Stimulated activated naive CD4-positive, alpha-beta T cell treated with Interleukin-2 at 50 U/mL for 16 hours (primary cell): ENCODE measurements at places on chromosomes 7 and 10.

DNA sequence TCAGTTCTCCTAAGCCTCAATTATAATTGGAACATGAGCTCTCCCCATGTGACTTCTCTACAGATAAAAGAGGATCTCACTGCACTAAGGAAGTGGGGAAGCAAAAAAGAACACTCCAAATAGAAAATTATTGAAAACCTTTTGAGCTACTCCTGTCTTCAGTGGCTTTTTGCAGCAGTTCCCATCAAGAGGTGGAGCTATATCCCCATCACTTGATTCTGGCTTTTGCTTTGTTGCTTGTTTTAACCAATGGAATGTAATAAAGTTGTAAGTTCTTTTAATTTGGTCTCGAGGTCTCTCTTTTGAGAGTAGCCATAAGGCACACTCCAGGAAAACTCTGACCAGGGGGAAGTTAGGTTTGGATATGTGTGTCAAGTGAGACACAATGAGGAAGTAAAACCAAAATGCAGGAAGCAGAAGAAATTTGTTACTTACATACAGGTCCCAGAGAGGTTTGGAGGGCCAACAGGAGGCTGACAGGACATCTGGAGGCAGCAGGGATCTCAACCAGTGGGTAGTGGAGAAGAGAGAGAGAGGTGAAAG lies 569.4 kb downstream of the HTR7 start:
- no peak for DNase-seq

DNA sequence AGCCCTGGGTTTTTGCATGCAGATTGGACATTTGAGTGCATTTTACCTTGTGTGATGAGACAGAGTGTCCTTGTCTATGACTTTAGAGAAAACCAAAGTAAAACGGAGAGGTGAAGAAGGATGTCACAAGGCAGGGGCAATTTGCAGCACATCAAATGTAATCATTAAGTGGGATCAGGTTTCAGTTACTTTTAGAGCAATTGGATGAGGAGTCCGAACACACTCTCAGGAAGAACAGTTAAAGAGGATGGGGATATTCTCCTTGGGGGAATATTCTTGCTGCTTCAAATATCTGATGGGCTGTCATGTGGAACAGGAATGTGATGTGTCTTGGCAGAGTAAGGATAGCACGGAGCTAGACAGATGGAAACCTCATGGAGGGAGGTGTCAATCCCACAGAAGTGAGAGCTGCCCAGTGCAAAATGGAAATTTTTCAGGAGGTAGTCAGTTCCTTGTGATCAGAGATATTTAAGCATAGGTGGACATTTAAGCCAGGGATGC lies 757 bp downstream of the RAB19 start:
- no peak for DNase-seq

DNA sequence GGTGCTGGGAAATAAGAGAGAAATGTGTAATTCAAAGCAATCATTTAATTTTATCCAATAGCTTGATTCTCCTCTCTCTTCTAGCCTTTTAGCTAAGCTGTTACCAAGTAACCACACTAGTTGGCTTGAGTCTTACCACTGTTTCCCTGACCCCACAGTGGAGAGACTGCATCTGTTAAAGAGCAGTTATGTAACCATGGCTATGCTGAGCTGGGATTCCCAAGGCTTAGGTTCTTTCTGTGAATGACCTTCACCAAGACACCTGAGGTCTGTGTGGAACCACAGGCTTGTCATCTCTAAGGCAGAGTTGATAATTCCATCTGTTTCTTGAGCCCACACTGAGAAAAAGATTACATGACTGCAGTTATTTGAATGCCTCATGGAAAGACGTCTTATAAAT lies 47.7 kb upstream of the ATRNL1 start:
- no peak for DNase-seq

DNA sequence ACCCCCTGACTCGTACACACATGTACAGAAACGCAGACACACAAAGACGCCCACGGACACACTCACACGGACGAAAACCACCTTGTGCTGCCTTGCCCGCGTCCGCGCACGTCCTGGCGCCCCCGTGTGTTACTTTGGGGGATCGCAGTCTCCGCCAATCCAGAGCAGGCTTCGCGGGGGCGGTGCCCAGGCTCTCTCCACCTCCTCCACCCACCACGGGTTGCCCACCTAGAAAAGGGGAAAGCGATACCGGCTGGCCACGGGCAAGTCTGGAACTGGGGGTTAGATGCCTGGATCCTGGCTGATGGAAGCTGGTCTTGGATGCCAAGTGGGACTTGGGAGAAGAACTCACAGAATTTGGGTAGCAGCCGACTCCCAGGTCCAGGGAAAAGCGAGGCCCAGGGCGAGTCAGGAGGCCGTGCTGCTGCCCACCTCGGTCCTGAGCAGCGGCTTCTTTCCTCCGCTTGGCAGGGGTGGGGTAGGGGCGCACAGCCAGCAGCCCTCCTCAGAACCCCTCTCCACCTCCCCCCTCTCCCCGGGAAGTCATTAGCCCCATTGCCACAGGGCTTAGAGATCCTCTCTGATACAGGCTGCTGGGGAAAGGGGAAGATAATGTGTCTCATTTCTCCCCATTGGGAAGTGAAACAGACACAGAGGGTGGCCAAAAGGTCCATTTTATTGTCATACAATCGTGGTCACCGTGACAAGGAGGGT lies 4.6 kb upstream of the VGF start:
- peak; percentile 76 for DNase-seq

GRCh38 chr10:75331081-75331480 lies 70.5 kb downstream of the ZNF503 start:
- DNase-seq, result no peak

DNA sequence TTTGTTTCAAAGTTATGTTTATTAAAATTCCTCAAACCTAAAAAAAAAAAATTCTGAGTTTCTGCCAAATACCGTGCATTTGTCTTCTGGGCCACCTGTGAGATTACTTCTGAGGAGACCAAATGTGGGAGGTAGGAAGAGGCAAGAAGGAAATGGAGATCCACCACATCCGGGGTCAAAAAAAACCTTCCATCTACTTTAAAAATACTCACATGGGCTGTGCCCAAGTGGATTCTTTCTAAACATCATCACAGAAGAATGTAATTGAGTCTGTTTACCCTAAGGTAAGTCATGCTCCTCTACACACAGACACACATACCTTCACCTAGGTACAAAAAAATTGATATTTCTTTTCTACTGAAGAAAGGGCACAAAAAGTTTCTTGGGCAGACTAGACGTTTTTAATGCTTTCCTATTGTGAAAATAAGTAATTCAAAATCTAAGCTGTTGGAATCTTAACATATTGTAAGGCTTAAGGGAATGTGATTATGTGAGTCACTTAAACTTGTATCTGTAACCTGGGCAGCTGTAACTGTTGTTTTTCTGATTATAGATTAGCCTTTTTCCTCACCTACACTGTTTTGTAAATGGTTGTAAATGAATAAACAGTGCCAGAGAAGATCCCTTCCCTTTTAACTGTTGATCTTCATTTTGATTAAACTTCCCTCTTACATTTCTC lies 19.1 kb upstream of the SPOCK2 start:
- no peak for DNase-seq
